ENCODE measurements at places on chromosomes 1 and 21.

- DNase-seq = no peak
Measured at GRCh38 chr1:54866801-54867716, 19.9 kb downstream of the DHCR24 start.

DNA sequence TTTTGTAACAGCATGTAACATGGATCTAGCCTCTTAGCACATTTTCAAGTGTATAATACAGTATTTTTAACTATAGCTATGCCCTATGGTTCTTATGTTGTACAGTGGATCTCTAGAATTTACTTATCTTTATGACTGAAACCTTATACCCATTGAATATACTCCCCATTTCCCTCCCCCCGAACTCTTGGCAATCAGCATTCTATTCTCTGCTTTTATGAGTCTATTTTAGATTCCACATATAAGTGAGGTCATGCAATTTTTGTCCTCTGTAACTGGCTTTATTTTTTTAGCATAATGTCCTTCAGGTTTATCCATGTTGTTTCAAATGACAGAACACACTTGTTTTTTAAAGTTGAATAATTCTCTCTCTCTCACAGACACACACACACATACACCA is 3.1 kb upstream of the GBP6 start:
- no peak for DNase-seq

DNA sequence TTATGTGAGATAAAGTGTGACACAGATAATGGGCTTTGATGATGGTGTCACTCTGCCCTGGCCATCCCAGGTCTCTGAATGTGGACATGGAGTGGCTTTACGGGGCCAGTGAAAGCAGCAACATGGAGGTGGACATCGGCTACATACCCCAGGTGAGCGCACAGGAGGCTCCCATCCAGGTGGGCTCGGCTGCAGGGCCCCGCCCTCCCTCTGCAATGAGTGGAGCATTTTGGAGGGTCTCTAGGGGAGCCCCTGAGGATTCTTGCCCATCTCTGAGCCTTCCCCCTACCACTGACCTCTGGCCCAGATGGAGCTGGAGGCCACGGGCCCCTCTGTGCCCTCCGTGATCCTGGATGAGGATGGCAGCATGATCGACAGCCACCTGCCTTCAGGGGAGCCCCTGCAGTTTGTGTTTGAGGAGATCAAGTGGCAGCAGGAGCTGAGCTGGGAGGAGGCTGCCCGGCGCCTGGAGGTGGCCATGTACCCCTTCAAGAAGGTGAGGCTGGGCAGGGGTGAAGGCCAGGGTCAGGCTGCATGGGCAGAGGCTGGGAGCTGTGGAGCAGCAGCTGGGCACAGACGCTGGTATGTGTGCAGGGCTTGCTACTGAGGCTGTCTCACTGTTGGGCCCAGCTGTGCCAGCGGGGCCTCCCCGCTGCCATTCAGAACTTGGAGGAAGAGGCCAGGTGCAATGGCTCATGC is 8.2 kb upstream of the MTFR1L start:
- DNase-seq = no peak

GRCh38 chr1:181080556-181080955 is 7.9 kb upstream of the IER5 start:
- DNase-seq = no peak

DNA sequence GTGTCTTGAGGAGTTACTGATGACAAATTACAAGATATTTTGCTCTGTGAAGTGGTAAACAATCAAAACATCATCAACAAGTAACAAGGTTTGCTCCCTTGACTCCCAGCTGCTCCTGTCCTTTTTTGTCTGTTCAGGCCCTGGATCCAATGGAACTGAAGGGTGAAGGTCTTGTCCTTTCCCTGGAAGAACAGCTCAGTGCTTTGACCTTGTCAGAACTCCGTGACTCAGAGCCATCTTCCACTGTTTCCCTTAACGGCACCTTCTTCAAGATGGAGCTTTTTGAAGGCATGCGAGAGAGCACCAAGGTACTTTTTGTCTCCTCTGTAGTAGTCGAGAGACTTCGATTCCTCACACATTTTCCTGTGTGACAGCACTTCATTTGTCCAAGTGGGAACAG is 29.0 kb downstream of the TRIM45 start:
- DNase-seq = no peak
